ENCODE measurements at places on chromosomes 2 and 18. TPM values are rescaled to one million over a fixed set of nuclear protein-coding genes. Genes with fewer than 3 reads are reported as not detected.

DNA sequence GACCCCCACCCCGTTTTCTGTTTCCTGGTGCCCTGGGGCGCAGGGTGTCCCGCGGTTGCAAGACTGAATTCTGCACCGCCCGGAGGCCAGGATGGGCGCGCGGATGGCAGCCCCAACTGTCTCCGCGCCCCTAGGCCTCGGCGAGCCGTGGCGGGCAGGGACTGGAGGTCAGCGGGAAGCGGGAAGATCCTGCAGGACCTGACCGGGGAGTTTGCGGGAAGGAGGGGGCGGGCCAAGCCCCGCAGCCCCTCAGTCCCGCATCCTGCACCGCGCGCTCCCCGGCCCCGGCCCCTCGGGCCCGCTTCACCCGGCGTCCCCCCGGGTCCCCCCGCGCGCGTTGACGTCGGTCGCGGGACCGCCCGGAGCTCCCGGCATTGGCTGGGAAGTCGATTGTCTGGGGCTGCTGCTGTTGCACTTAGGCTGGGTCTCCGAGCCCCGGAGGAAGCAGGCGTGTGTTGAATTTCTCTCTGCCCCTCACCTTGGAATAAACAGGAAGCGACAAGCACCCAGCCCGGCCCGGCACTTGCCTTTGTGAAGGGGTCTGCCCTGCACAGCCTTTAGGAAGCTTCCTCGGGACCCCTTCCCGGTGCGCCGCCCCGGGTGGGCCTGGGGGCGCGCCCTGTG lies at the start of gene LDLRAD4:
LDLRAD4 (plus strand) TSS at position 393 of the 624 bp plus-strand sequence.
- H3K4me1 ChIP-seq = peaks cover 37% of the 10 kb centered on the region
- peak within 1 kb of the TSS; percentile 49 for H3K27ac ChIP-seq
- peaks cover 4% of the 10 kb centered on the region for H3K36me3 ChIP-seq

- no peak overlapping the region for H3K4me3 ChIP-seq
- DNase-seq = no peak
- H3K27me3 ChIP-seq = no peaks in the 10 kb centered on the region
- H3K27ac ChIP-seq = no peak overlapping the region
- no peaks in the 10 kb centered on the region for H3K36me3 ChIP-seq
Observed at GRCh38 chr2:29072971-29073725, 1.2 kb downstream of the PCARE start.

- no peaks in the 10 kb centered on the region for H3K36me3 ChIP-seq
- H3K4me1 ChIP-seq = no peaks in the 10 kb centered on the region
- DNase-seq = no peak
- H3K4me3 ChIP-seq = no peak overlapping the region
- no peaks in the 10 kb centered on the region for H3K27me3 ChIP-seq
Observed at GRCh38 chr2:183259921-183260320, 135.7 kb downstream of the NUP35 start.

C2orf80 gene
- total RNA-seq = not detected

IL36A gene
- total RNA-seq = 0.23 TPM

Data from activated CD4-positive, alpha-beta T cell treated with anti-CD3 and anti-CD28 coated beads, Interleukin-2, amount 10 ng/mL, durations not matched to agents 24 days and 14 days (primary cell).